ENCODE measurements at places on chromosomes 4 and X.

GRCh38 chrX:78384486-78384885, 57.1 kb upstream of the CYSLTR1 start:
- no peak for DNase-seq

GRCh38 chrX:153568451-153569011, 30.4 kb downstream of the CCNQ start:
- DNase-seq: no peak

DNA sequence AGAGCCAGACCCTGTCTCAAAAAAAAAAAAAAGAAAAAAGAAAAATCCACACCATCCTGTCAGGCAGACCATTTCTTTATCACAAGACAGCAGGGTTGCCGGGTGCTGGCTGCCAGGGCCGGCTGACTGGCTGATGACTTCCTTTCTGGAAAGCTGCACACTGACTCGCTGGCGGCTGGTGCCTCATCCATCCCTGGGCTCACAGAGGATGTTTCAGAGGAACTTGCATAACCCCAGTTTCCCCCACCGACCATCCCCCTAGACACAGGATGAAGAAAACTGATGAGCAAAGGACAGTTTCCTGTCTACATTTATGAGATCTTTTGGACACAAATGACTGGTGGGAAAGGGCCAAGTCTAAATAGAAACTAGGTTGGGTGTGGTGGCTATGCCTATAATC, 14.1 kb downstream of the HPSE start:
- peak; percentile 7 for DNase-seq

DNA sequence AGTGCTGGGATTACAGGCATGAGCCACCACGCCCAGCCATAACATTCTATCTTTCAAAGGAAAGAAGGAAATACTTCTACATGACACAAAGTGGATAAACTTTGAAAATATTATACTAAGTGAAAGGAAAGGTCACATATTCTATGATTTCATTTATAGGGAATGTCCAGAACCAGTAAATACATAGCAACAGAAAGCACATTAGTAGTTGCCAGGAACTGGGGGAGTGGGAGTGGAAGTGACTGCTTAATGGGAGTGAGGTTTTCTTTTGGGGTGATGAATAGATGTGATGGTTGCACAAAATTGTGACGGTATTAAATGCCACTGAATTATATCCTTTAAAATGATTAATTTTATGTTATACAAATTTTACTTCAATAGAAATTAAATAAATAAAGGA, 95.7 kb upstream of the IL15 start:
- no peak for DNase-seq

All from CD4-positive, alpha-beta T cell treated with Interleukin-6 at 100 ng/mL for 8 hours (primary cell).